B cell (primary cell): ENCODE measurements at places on chromosomes 2 and 18.

DNA sequence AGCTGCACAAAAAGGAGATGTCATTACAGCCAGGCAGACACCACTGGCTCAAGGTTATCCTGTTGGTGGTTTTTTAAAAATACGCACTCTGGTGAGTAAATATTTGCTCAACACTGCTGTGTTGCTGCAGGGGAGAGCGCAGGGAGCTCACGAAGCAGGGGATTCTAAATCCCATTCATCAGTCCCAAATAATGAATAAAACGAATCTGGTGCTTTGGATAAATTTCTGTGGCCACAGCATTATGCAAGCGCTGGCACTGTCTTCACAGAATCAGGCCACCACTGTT, 256.2 kb downstream of the HDAC4 start:
- H3K36me3 ChIP-seq, result no peaks in the 10 kb centered on the region
- no peaks in the 10 kb centered on the region for H3K27me3 ChIP-seq
- DNase-seq, result no peak
- H3K4me3 ChIP-seq, result no peak overlapping the region
- no peak overlapping the region for H3K27ac ChIP-seq

GRCh38 chr18:11145413-11146191, 3.8 kb downstream of the PIEZO2 start:
- H3K27ac ChIP-seq, result no peak overlapping the region
- no peak for DNase-seq
- no peaks in the 10 kb centered on the region for H3K4me1 ChIP-seq
- H3K4me3 ChIP-seq, result no peak overlapping the region

GRCh38 chr2:158828378-158829164, 33.5 kb downstream of the DAPL1 start:
- H3K4me1 ChIP-seq, result no peaks in the 10 kb centered on the region
- H3K27me3 ChIP-seq, result peaks cover 3% of the 10 kb centered on the region
- H3K36me3 ChIP-seq, result no peaks in the 10 kb centered on the region
- no peak for DNase-seq
- no peak overlapping the region for H3K27ac ChIP-seq
- no peak overlapping the region for H3K4me3 ChIP-seq

- H3K27ac ChIP-seq, result no peak overlapping the region
- H3K4me3 ChIP-seq, result no peak overlapping the region
- H3K27me3 ChIP-seq, result no peaks in the 10 kb centered on the region
- no peaks in the 10 kb centered on the region for H3K4me1 ChIP-seq
- no peak for DNase-seq
Observed at GRCh38 chr2:24228470-24228869, 53.6 kb downstream of the FAM228A start.

DNA sequence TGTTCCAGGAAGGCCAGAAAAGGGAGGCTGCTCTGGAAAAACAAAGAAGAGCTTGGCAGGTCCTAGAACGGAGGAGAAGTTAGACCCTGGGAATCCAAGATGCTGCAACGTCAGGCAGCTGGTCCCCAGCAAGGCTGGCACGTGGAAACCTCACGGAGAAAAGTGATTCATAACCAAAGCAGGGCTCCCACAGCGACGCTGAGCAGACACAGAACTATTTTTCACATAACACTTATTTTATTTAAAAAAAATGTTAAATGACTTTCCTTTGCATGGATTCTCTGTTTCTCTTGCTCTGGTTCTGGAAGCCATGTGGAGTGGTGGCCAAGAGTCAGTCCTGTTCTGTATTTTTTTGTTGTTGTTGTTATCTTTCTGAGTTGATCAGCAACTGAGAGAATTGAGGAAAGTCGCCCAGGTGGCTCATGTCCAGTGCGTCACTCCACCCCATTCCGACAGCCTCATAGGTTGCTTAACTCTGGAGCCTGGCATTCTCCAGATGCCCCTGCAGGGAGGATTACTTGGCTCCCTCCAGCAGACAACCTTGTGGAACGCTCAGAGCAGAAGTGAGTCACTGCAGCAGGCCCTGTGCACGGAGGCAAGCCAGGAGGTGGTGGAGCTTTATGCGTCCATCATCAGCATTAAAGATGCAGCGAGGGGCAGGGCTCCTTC, 229.9 kb upstream of the HDAC4 start:
- H3K27ac ChIP-seq, result no peak overlapping the region
- no peaks in the 10 kb centered on the region for H3K36me3 ChIP-seq
- H3K27me3 ChIP-seq, result no peaks in the 10 kb centered on the region

- DNase-seq, result no peak
- no peaks in the 10 kb centered on the region for H3K27me3 ChIP-seq
- no peak overlapping the region for H3K4me3 ChIP-seq
- H3K4me1 ChIP-seq, result no peaks in the 10 kb centered on the region
Observed at GRCh38 chr2:12605936-12606335, 110.8 kb upstream of the TRIB2 start.

GRCh38 chr18:53756610-53756972, 467.9 kb downstream of the MBD2 start:
- H3K27ac ChIP-seq, result no peak overlapping the region
- no peaks in the 10 kb centered on the region for H3K27me3 ChIP-seq
- no peaks in the 10 kb centered on the region for H3K36me3 ChIP-seq
- no peak overlapping the region for H3K4me3 ChIP-seq

GRCh38 chr18:78165525-78165924, 814.1 kb upstream of the SALL3 start:
- H3K36me3 ChIP-seq, result no peaks in the 10 kb centered on the region
- no peak overlapping the region for H3K4me3 ChIP-seq
- no peak overlapping the region for H3K27ac ChIP-seq
